ENCODE measurements at places on chromosomes 5 and 9.

DNA sequence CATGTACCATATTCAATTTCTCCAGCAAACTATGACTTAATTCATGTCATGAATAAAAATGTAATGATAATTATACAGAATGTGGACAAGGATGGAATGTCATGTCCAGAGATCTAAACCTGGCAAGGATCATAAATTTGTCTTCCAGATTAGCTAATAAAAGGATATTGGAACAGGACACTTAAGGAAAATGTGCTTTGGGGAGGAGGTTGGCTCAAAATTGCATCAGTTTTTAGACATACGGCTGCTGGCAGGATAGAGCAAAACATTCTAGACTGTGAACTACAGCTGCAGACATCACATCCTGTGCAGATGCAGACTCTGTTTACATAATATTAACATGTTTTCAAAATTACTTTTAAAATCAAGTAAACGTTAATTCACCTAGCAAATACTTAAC, 248.4 kb downstream of the TLR4 start:
- no peak for DNase-seq

- DNase-seq = no peak
These were observed 12.1 kb downstream of the TGFBI start for GRCh38 chr5:136040746-136041415.

DNA sequence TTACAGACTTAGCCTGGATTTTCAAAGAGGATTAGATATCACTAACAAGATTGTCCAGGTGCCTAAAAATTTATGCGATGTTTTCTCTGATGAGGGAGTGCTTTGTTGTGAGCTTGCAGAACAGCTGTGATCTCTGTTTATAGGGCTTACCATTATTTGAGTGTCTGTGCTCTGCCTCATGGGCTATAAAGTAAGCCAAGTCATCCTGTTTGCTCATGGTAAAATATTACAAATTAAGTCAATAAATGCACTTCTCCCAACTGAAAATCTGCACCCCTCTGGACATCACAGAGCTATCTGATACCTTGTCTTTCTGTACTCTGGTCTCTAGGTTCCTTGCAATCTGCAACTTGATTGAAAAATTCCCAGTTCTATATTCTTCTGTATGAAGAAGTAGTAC, 293.4 kb upstream of the ACTBL2 start:
- no peak for DNase-seq

- no peak for DNase-seq
These were observed 42.0 kb downstream of the PBX3 start for GRCh38 chr9:125789196-125789595.

GRCh38 chr5:80406980-80407734, 707 bp upstream of the ZFYVE16 start:
- DNase-seq = peak; percentile 38

- no peak for DNase-seq
These were observed 14.4 kb upstream of the SMIM15 start for GRCh38 chr5:61176631-61177030.

DNA sequence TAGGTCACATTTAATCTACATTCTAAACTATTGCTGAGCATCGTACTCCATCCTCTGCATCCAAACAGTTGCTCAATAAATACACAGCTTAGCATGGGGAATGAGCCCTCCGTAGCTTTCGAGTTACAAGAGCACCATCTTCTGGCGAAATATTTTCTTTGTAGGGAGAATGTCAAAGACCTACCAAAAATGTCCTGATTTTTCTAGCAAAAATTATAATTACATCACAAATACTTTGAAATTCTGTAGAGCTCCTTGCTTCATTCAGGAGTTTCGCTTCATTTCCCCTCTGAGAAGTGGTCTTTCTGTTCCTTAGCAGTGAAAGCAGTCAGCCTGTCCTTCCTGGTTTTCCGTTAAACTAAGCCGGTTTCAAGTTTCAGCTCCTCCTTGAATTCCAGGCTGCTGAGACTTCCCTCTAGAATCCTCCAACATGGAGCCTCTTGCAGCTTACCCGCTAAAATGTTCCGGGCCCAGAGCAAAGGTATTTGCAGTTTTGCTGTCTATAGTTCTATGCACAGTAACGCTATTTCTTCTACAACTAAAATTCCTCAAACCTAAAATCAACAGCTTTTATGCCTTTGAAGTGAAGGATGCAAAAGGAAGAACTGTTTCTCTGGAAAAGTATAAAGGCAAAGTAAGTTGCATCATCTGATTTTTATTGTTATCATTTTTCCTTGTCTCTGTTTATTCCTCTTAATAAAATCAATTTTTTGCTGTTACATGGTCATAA, at the start of gene GPX8:
TSS of gene GPX8 (plus strand) at position 409 of the 730 bp plus-strand sequence. CDS start at position 431, 22 bp downstream.
- DNase-seq = peak; percentile 53

DNA sequence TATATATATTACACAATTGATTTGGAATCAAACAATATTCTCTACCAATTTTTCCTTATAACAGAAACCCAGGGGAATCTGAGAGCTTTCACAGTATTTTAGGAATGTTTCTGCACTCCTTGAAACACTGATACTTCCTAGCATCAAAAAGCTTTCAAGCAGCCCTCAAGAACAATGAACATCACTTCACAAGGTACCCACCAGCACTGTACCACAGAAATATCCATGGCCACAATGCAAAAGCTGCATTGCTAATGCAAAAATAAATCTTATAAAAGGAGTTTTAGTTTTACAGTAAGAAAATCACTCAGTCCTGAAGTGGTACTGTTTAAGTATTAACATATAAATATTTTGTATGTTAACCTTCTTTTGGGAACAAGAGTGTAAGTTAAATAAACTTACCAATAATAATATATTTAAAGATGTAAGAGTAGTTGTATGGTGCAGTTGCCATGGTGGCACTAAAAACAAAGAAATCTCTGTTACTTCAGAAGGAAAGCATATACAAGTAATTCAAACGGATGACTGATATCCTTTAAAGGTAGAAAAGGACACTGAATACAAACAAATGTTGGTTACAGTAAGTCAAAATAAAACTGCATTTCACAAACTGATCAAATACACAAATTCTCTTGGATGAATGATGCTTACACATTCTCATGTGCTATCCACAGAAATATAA, 8.6 kb downstream of the RAB14 start:
- DNase-seq = peak; percentile 44

DNA sequence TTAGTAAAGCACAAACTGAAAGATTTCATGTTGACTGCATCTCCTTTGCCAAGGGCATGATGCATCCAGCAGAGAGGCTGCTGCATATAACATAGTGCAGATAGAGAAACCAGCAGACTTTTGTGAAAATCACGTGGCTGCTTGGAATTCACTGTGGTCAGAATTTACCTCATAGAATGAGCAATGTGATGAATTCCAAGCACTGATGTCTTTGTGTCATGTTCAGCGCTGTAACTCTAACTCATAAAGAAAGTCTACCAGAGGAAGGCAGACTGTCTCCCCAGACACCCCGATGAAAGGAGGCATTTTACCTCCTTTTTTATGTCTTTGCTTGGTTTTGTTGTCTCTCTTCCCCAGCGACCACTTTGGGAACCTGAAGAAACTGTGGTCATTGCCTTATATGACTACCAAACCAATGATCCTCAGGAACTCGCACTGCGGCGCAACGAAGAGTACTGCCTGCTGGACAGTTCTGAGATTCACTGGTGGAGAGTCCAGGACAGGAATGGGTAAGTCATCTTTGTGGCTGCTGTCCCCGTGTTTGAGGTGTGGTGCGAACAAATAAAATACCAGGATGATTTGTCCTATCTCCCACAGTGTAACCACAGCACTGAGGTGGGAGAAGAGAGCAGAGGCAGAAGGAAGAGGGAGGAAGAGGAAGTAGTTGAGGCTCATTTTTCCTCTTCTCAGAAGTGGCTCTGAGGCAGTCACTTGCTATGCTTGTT, 42.0 kb downstream of the ITK start:
- DNase-seq = no peak

DNA sequence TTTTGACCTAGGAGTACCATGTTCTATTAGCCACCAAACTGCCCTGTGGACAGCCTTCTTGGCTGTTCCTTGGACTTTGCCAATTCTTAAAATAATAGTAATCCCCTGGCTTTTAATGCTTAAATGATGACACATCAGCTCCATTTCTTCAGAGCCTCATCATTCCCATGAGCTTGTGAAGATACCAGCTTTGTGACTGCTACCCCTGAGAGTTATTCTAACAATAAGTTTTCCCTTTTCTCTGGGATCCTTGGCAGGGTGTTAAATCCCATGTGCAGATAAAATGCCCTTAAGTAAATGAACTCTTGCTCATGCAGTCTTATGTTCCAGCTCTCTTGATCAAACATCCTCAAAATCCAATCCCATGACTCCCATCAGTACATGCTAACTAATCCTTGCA, 415.3 kb downstream of the CETN3 start:
- no peak for DNase-seq

DNA sequence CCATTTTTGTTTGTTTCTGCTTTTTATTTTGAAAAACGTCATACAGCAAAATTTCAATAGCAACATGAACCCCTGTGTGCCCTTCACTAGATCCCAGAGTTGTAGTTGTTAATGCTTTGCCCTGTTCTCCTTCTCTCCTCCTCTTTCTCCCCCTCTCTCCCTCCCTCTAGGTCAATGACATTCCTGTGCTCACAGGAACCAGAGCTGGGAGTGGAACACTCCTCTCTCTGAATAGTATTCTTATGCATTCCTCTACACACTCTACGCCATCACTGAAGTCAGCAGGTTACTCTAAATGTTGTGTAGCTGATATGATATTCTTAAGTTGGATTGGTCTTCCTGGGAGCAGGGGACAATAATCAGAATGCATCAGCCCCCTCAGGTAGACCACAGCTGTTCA, 243.4 kb downstream of the SYK start:
- DNase-seq = no peak

DNA sequence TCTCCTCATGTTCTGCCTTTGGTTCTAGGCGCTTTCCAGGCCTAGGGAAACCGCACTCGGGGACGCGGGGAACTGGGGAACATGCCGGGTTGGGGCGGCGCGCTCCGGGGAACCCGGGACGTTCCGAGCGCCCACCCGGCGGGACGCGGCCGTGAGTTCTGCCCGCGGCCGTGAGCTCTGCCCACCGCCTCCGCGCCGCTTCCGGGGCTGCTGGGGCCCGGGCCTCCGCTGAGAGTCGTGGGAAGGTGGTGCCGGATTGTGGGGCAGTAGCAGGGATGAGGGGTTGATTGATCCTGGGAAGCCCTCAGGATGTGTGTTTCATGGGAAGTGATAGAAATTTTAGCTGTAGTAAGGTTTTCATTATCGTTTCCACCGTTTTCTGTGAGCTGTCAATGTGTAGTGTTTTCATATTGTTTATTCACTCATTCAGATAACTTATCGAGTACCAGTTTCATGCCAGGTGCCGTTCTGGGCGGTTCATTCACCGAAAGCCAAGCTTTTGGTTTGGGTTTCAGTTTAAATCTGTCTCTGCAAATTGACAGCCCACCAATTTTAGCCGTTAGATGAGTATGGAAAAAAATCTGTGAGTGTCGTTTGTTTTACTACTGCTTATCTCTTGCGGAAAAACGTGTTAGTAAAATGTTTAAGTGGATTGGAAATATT, 657 bp downstream of the MTRR start:
- peak; percentile 54 for DNase-seq

DNA sequence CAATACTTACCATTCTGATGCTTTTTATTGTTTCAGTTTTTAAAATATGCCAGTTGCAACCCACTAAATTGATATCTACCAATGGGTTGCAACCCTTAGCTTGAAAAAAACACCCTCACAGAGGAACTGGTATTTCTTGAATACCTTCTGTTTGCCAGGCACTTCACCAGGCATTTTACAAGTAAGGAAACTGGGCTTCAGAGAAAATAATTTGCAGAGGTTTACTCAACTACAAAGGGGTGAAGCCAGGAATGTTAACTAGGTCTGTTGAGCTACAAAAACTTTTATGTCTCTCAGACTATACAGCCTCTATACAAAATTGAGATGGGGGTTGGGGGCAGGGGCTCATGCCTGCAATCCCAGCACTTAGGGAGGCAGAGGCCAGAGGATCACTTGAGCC, 65.0 kb downstream of the STX17 start:
- DNase-seq = no peak

- no peak for DNase-seq
These were observed 45.6 kb upstream of the JADE2 start for GRCh38 chr5:134479839-134480238.

- peak; percentile 11 for DNase-seq
These were observed 503.4 kb downstream of the NFIB start for GRCh38 chr9:13810510-13810909.

DNA sequence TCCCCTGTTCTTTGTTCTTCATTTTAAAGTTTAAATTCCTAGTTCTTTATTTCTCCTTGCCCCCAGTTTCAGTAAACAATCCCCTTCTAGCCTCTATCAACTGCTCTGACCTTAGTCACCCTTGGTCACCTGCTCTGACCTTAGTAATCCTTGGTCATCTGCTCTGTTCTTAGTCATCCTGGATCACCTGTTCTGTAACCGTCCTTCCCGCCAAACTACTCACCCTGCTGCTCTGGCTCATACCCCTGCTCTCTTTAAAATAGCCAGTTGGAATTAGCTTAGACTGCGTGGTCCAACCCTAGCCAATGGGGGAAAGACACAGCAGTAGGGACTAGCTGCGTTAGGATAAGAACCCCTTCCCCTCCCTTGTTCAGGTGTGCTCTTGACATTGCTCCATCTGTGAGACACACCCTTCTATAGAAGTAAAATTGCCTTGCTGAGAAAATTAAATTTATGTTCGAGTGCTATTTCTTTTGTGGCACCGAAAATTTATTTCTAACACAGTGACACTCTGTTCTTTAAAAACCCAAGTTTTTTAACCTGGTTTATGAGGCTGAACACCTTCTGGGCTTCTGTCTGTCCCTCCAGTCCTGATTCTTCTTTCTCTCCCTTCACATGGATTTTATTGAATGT, 3.8 kb downstream of the PRRC1 start:
- no peak for DNase-seq

GRCh38 chr9:14846871-14847311, 63.3 kb downstream of the FREM1 start:
- peak; percentile 79 for DNase-seq

DNA sequence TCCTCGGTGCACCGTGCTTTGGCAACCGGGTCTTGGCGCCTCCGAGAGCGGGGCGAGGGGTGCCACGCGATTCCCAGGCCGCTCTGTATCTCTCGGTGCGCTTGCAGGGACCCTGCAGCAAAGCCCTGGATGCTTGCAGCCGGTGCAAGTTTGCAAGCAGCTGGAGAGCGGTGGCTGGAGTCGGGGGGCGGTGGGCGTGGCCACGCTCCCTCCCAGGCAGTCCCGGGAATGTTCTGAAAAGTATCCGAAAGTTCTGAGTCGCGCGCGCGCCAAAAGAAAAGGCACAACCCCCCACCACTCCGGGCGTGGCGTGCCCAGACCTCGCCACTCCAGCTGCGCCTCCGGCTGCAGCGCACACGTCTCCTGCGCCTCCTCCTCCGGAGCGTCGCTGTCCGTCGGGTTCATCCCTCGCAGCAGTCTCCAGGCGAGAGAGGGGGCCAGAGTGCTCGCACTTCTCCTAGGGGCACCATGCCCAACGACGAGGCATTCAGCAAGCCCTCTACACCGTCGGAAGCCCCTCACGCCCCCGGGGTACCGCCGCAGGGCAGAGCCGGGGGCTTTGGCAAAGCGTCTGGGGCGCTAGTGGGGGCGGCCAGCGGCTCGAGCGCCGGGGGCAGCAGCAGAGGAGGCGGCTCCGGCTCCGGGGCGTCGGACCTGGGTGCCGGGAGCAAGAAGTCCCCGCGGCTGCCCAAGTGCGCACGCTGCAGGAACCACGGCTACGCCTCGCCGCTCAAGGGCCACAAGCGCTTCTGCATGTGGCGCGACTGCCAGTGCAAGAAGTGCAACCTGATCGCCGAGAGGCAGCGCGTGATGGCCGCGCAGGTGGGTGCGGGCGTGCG, at the start of gene DMRT1:
TSS of gene DMRT1 (plus strand) at position 327 of the 839 bp plus-strand sequence. CDS start at position 469, 142 bp downstream.
- no peak for DNase-seq

Data from NAMALWA (cell line).